ENCODE measurements at places on chromosomes 13 and 19.

- DNase-seq, result no peak
These were observed 113.7 kb downstream of the OLFM4 start for GRCh38 chr13:53142306-53142705.

DNA sequence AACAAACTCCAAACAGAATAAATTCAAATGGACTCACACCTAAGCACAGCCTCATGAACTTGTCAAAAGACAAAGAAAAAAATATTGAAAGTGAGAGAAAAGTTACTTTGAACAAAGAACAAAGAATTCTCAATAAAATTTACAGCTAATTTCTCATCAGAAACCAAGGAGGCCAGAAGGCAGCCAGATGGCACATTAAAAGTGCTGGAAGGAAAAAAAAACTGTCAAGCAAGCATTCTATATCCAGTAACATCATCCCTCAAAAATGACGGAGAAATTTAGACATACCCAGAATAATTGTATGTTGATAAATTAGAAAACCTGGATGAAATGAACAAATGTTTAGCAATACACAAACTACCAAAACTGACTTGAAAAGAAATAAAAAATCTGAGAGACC, 129.8 kb upstream of the UQCRFS1 start:
- no peak for DNase-seq

GRCh38 chr19:33430674-33431277, 57.3 kb downstream of the CEBPG start:
- no peak for DNase-seq

DNA sequence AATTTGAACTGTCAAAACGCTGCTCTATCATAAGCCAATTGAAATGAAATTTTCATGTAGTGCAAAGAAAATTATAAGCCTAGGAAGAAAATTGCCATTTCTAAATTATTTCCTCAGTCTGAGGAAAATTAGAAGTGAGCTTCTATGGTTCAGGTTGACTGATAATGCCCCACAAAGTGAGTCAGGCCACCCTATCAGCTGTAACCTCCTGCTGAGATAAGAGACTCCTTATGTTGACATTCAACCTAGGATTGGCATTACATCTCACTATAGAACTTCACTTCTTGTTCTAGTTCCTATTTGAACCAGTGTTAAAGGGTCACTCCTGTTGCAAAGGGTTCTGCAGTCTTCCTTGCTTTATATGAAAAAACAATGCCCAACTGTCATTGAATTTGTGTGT, 32.6 kb upstream of the RFC3 start:
- DNase-seq, result no peak

DNA sequence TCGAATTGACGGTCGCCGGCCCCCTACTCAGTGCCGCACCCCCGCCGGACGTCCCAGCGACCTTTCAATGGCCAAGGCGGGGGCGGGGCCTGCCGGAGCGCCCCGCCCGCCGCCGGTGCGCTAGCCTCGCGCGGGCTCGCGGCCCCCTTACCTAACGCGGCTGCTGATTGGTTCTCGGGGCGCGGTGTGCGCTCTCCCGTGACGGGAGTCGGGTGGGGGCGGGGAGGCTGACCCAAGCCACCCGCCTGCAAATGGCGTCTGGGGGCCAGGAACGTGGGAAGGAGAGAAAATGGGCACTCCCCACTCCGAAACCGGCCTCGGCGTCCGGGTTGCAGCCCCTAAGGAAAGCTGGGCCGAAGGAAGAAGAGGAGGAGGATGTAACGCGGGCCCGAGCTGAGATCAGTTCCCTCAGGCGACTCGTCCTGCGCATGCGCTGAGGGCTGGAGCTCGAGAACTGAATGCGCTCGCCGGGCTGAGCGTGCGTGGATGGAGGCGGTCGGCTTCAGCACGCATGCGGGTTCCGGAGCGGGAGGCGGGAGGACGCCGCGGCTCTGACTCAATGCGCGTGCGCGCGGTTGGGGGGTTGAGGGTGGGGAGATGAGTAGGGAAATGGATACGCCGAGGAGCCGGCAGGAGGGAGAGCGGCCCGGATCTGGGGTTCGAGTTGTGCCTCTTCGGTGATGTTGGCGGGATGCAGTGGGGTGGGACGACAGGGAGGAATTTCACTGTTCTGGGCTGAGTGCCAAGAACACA, at the start of gene SMG9:
SMG9 (minus strand) TSS at position 460 of the 753 bp plus-strand sequence. CDS start 4,221 bp downstream, outside the sequence.
- peak; percentile 67 for DNase-seq

DNA sequence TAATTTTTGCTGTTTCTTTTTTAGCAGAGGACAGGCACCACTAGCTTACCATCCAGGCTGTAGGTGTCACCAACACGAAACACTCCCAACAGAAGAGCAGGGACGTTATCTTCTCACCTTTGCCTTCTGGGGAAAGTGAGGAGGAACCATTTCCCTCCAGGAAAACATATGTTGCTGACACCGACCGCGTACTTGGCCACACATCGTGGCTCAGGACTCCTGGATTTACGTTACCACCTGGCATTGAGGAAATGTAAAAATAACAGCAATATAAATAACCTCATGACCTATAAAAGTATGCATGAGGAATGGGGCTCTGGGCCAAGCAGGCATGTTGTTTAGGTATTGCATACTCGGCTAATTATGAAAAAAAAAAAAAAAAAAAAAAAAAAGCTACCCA, 525.1 kb downstream of the MYO16 start:
- no peak for DNase-seq

DNA sequence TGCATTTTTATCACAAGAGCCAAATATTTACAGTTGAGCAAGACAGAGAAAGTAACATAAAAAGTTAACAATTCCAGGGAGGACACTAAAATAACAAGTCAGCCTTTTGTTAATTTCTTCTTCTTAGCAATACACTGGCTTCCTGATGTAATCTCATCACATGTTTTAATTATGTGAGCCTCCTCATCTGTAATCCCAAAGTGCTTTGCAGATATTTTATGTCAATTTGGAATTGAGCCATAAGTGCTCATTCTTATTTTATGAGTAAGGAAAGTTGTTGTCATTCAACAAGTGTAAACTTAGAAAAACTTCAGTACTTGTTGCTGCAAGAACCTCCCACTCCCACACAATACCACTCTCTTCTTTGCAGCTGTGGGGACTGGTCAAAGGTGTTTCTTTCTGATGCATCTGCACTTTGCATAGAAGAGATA, 223.6 kb downstream of the GPC6 start:
- no peak for DNase-seq

- DNase-seq, result no peak
These were observed 16.9 kb downstream of the CAPN12 start for GRCh38 chr19:38727306-38727867.

- DNase-seq, result no peak
These were observed 145.0 kb downstream of the ABCC4 start for GRCh38 chr13:95156208-95156607.

DNA sequence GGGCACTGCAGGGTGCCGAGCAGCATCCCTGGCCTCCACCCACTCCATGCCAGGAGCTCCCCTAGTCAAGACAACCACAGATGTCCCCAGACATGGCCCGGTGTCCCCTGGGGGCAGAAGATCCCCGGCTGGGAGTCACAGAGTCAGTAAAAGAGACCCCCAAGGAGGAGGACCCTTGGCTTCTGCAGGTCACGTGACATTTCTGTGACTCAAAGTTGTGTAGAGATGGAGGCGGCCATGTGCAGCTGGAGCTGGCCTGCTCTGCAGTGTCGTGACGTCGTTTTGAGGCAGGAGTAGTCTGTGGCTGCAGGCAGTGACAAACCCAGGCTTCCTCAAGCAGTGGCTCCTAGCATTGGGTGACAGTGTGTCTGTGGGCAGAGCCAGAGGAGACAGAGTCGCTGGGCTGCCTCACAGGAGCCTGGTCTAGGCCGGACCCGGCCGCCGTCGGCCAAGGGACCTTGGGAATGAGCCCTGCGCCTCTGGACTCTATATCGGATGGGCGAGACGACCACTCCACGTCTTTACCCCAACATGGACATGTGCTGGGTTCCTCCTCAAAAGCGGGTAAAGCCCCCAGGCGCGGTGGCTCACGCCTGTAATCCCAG, 7.7 kb upstream of the DIRAS1 start:
- no peak for DNase-seq

DNA sequence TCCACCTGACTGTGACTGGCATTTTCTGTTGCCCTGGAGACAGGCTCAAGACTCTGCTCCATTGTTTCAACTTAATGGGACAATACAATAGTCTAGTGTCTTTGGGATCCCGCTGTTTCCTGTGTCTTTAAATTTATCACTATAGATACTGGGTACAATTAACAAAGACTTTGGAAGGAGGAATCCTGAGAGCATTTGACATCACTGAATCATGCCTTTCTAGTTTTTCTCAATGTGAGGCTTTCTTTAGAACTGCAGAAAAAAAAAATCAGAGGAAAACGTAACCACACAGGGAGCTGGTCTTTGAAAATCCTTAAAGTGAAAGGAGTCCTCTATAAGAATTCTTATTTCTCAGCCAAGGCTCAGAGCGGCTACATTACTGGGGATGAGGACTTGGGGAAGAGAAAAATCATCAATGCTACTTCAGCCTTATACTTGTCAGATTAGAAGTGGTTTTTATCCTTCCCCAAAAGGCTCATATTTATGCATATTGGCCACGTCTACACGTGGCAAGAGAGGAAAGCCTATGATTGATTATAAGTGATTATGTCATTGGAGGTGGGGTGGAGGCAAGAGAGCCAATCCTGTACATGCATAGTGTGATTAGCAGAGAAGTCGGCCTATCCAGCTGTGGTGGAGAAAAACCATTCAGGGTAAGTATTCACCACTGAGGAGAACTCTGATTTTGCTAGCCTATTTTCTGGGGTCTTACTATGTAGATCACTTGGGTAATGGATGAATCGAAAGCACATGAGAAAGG, 34.4 kb upstream of the UBL3 start:
- DNase-seq, result no peak

DNA sequence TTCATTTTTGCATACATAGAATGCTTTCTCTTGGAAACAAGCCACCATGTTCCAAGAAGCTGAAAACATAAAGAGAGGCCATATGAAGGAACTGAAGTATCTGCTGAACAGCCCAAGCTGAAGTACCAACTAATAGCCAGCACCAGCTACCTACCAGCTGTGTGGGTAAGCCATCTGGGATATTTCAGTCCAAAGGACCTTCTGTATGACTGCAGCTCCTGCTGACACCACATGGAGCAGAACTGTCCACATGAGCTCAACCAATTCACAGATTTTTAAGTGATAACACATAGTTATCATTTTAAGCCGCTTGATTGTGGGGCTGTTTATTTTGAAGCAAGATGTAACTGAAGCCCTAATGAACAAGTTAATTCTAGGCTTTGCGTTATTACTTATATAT, 621.1 kb upstream of the KLHL1 start:
- DNase-seq, result no peak

- DNase-seq, result peak; percentile 37
These were observed 333.9 kb downstream of the UQCRFS1 start for GRCh38 chr19:28878862-28879566.

- DNase-seq, result no peak
These were observed 53.1 kb downstream of the ZNF254 start for GRCh38 chr19:24140099-24140498.

GRCh38 chr19:47633517-47633916, 24.6 kb downstream of the BICRA start:
- DNase-seq, result no peak

DNA sequence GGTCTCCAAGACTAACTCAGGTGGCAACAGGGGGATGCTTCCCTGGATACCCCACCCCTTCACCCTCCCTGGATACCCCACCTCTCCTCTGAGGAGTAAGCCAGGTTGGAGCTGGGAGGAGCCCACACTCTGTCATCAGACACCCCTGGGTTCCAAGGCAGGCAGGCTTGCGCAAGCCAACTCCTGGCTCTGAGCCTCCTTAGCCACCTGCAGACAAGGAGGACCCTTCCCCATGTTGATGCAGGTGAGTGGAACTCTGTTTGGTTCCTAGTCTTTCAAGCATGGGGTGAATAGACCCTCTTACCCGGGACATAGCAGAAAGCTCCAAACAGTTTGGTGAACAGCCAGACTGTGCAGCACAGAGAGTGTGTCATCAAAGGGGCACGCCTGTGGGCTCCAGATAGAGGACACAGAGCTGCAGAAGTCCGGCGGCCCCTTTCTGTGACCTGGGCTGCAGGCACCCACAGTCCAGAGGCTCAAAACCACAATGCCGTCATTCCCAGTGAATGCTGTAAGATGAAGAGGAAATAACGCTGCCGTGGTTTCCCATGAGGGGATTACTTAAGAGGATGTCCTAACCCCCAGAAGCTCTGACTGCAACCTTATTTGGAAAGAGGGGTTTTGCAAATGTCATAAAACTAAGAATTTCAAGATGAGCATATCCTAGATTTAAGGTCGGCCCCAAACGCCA, 12.1 kb upstream of the HAS1 start:
- no peak for DNase-seq

DNA sequence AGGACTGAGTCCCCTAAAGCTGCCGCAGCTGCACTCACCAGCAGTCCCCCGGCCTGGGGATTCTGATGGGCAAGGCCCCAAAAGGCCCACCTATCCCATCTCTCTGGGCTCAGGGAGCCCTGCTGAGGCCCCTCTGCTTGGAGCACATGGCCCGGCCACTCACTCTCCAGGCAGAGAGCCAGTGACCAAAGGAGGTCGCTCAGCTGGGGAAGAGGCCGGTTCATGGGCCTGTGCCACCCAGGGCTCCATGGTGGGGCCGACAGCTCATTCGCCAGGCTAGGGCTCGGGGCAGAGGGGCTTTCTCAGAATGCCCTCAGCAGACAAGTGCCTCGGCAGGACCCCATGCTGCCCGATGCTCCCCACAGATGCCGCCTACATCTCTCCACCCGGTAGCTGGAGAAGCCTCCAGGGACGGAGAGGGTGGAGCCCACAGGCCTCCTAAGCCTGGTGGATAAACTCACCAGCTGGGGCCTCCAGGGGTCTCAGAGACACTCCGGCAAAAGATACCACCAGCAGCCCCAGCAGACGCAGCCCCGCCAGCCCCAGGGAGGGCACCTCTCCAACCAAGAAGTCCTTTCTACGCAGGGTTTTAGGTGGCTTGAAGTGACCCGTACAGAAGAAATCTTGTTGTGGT, 54.4 kb downstream of the MLLT1 start:
- no peak for DNase-seq

DNA sequence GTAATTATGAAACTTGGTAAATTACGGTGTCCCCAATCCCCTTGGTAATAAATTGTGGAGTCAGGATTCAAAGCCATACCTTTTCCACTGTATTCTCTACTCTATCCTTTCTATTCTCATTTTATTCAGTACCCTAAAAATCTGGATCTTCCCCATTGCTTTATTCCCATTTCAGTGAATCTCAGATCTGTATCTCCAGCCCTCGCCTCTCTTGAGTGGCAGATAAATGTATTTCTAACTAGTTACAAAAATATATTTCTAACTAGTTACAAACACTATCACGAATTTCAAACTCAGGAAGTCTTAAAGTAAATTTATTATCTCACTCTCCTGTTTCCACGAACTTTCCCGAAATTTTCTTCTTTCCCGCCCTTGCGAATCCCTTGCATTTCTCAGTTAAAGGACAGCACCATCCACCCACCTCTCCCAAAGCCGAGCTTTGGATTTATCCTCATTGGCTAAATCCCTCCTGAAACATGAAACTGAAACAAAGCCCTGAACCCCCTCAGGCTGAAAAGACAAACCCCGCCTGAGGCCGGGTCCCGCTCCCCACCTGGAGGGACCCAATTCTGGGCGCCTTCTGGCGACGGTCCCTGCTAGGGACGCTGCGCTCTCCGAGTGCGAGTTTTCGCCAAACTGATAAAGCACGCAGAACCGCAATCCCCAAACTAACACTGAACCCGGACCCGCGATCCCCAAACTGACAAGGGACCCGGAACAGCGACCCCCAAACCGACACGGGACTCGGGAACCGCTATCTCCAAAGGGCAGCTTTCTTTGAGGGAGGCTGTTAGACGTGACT, 164.3 kb upstream of the PABPC3 start:
- DNase-seq, result no peak

Measured in glomerular endothelial cell (primary cell).